ENCODE measurements at places on chromosomes 1 and 21.

GRCh38 chr1:159854116-159854692 lies 8.3 kb downstream of the VSIG8 start:
- no peak for DNase-seq

GRCh38 chr1:23561076-23561812 lies 1.9 kb upstream of the ID3 start:
- no peak for DNase-seq

- DNase-seq: no peak
Measured at GRCh38 chr1:214425101-214425500, 126.3 kb downstream of the PTPN14 start.

GRCh38 chr21:32481875-32482408 lies 69.4 kb downstream of the EVA1C start:
- DNase-seq: no peak

GRCh38 chr1:30402031-30402430 lies 321.4 kb downstream of the MATN1 start:
- no peak for DNase-seq

GRCh38 chr1:236724506-236724905 lies 38.2 kb downstream of the ACTN2 start:
- no peak for DNase-seq

DNA sequence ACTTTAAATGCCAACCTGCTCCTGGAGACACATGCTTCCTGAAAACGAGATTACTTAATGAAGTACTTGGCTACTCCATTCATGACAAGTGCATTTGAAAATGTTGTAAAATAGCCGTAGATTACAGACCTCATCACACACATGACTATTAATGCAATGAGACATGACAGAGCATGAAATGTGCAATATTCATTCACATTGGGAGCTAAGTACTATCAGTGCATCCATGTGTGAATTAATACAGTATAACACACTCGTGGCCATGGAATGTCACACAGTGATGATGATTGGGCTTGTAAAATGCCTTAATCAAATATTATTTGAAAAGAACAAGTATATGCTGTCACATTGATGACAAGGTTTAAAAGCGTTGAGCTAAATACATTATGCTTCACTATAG lies 407.0 kb downstream of the AMY1C start:
- no peak for DNase-seq

DNA sequence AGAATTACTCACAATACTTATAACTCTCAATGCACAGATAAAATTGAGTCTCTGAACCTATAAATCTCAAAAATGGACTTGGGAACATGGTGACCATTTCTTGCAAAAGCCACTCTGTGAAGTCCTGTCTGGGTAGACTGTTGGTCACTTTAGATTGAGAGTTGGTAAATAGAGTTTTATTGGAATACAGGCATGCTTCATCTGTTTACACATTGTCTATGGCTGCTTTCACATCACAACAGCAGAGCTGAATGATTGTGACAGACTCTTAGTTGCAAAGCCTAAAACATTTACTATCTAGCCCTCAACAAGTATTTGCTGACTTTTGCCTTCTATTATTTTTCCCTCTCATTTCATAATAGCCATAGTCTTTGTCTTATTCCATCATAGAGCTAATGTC lies 24.1 kb upstream of the ASPM start:
- DNase-seq: no peak

DNA sequence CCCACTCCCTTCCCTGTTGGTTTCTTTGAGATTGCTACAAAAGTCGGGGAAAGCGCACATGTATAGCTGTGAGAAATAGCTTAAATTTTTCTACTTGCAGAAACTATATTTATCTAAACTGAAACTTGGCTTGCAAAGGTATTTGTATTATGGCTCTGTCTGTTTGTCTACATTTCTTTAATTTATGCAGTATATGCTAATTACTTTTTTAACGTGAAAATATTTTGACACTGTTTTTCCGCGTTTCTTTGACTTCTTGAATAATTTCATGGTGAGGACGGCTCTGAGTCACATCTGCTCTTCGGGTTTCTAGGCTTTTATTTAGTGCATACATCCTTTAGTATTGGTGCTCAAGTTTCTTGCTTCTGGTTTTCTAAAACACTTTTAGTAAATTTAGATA lies 182.1 kb upstream of the ZRANB2 start:
- DNase-seq: no peak

- no peak for DNase-seq
Measured at GRCh38 chr1:65344171-65344814, 35.0 kb downstream of the DNAJC6 start.

DNA sequence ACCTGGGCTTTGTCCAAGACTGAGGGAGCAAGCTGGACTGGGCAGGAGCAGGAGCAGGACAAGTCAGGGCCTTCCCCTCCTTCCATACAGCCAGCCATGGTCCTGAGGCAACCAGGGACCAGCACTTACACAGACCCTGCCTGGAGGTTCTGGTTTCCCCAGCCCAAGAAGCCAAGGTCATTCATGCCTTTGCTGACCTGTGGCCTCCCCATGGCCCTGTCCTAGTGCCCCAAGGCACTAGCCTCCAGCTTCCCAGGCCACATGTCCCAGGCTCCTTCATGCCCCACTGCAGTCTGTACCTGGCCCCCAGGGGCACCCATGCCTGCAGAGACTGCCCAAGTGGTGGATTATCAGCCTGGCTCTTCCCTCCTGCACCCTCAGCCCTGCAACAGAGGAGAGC lies 243.9 kb downstream of the TOMM20 start:
- no peak for DNase-seq

DNA sequence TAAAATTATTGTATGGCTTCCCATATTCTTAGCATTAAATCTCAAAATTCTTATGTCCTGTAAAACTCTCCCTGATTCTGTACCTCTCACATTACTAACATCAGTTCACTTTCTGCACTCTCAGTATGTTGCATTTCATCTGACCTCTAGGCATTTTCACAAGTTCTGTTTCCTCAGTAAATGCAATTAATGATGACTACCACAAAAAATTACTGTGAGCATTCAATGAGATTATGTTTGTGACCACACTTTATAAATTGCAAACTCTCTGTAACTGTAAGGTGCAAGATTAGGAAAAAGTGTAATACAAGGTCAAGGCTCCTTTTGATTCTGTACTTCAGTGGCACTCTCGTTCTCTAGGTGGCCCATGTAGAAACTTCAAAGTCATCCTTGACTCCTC lies 60.4 kb downstream of the LRRC53 start:
- no peak for DNase-seq

GRCh38 chr1:185608177-185608576 lies 126.0 kb upstream of the HMCN1 start:
- no peak for DNase-seq

DNA sequence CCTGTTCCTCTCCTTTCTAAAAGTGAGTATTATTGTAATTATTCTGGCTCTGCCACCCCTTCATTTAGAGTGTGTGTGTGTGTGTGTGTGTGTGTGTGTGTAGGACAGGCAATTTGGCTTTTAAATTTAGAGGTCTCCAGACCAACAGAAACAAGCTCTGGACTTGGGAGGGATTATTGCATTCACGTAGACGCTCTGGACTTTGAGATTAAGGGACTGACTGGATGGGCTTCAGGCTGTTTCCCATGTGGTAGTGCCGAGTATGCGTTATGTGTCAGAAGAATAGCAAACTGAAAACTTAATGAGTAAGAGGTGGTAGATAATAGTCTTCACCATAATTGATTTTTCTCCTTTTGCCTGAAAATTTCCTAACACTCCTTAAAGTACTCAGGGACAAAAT lies 281.9 kb downstream of the USP25 start:
- no peak for DNase-seq

GRCh38 chr1:187931776-187932175 lies 1103.0 kb downstream of the PLA2G4A start:
- no peak for DNase-seq

- no peak for DNase-seq
Measured at GRCh38 chr21:37447288-37447936, 80.8 kb downstream of the DYRK1A start.

GRCh38 chr21:16708101-16708835 lies 804.6 kb upstream of the CXADR start:
- no peak for DNase-seq

- no peak for DNase-seq
Measured at GRCh38 chr1:74504933-74505512, 7.4 kb downstream of the LRRC53 start.

DNA sequence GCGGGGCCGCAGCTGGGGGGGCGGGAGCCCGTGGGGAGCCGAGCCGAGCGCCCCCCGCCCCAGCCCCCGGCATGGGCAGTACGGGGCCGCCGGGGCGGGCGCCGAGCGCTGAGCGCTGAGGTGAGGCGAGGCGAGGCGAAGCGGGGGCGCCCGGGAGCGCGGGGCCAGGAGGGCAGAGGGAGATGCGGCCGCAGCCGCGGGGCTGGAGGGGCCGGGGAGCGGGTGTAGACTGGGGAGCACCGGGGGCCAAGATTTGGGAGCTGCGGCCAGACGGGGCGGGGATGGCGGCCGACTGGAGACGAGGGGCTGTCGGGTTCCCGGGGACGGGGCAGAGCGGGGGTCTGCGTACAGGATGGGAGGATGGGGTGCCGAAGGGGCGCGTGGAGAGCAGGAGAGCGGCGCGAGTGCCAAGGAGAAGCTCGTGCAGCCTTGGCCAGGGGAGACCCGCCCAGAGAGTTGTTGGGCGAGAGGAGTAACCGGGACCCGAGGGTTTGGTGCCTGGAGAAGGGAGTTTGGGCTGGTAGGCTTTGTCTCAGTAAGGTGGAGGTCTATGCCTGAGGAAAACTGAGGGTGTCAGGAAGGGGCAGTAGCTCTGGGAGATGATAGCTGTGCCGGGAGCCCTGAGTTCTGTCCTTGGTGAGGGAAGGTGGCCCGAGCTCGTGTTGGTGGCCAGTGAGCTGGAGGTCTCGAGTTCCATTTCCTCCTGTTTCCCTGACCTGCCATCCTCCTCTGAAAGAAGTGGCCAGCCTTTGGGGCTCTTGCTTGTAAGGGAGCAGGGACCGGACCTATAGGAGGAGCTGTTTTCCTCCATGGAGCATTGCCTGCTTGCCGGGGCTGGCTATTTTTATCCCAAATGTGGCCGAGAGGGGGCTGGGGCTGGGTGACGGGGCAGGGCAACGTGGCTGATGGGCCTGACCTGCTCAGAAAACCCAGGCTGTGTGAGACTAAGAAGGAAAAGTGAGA lies 539 bp downstream of the ATP8B2 start:
- DNase-seq: peak; percentile 58

- DNase-seq: no peak
Measured at GRCh38 chr21:41760411-41760810, 6.4 kb downstream of the RIPK4 start.

DNA sequence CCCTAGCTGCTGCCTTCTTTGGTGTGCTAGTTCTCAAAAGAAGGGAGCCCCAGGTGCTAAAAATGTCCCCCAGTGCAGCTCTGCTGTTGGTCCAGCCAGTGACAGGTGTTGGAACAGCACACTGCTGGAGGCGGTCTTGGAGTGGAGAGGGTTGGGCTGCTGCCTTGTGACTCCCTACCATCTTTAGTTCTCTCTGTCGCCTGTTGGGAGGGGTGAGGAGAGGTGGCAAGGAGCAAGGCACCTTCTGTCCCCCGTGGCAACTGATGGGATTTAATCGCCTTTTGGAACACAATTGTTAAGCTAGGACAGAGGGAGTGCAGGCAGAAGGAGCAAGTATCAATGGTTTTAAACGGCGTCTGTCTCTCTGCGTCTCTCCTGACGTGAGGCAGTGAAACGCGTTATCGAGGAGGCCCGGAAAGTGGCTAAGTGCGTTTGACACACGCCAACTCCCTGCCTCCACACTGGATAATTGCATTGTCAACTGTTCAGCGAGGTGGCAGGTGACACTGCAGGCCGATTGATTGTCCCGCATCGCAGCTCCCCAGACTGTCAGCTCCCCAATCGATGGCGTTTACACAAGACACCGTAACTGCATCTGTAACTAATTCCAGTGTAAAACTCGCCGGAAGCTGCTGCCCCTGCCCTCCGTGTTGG lies 34.0 kb downstream of the TMEM53 start:
- DNase-seq: no peak

DNA sequence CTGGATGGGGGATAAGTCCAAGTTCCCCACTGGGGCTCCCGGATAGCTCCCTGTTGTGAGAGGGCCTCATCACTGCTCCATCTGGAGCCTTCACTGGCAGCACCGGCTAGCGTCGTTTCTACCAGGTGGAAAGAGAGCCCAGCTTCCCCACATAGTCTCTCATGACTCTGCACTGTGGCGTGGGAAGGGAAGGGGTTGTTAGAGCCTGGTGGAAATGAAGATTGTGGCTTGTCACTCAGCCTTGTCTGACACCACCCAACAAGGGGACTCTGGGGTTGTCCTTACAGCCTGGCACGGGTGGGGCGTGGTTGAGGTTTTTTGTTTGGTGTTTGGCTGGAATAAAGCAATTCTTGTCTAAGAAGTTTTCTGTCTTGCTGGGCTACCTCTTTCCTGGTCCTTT lies 94.6 kb downstream of the ADARB1 start:
- DNase-seq: no peak

- DNase-seq: no peak
Measured at GRCh38 chr1:19062258-19063029, 106.0 kb upstream of the IFFO2 start.

GRCh38 chr1:55896210-55896609 lies 681.0 kb upstream of the USP24 start:
- no peak for DNase-seq

- DNase-seq: no peak
Measured at GRCh38 chr1:24735509-24736375, 9.5 kb upstream of the CLIC4 start.

DNA sequence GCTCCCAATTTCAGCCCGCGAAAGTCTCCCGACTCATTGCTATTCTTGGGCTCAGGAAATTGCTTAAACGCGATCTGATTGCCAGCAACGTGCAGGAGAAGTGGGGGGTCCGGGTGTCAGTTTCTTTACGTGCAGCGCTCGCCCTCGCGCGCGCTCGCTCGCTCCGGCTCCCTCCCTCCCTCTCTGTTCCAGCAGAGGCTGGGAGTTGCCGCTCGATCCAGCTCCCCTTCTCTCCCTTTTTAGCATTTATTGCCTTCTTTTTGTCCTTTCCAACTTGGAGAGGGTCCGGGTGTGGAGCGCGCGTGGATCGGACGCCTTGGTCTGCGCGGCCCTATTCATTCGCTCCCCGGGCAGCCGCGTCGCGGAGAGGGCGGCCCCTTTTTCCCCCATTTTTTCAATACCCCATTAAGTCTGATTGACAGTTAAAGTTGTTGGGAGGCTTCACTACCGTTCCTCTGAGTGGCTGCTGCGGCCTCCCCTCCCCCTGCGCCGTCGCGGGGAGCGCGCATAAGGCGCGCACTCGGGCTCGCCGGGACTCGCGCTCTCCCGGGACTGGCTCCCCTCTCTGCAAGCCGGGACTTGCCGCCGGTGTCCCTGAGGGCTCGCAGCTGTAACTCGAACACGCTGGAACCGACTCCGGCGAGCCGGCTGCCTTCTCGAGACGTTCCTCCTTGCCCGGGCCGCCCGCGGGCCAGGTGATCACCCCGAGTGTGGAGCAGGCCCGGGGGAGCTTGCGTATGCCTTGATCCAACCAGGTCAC lies at the start of gene DHRS3:
TSS of gene DHRS3 (minus strand) at position 310 of the 760 bp plus-strand sequence. CDS start 862 bp downstream, outside the sequence.
- DNase-seq: peak; percentile 93

DNA sequence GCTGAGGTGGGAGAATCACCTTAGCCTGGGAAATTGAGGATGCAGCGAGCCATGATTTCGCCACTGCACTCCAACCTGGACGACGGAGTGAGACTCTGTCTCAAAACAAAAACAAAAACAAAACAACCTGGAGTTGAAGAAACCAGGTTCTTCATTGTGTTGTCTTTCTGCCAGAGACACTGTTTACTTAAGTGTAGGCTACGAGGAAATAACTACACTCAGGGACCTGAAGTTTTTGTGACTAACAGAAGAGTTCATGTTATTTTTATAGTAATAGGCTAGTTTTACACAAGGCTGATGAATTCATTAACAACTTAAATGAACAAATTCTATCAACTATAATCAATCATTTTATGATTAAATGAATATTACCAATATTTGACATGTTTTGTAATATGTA lies 98.5 kb upstream of the MPC2 start:
- no peak for DNase-seq

Measured in RWPE1 (cell line).